ENCODE measurements at places on chromosomes 2 and 18. TPM values are rescaled to one million over a fixed set of nuclear protein-coding genes. Genes with fewer than 3 reads are reported as not detected.
A peak's percentile ranks its signal among the peaks of the same experiment; 100 is the strongest.

GRCh38 chr2:33457556-33458247 lies 18.7 kb upstream of the RASGRP3 start:
- no peaks in the 10 kb centered on the region for H3K4me1 ChIP-seq
- no peak overlapping the region for H3K27ac ChIP-seq
- H3K36me3 ChIP-seq = no peaks in the 10 kb centered on the region
- H3K4me3 ChIP-seq = no peak overlapping the region
- H3K27me3 ChIP-seq = no peaks in the 10 kb centered on the region

DNA sequence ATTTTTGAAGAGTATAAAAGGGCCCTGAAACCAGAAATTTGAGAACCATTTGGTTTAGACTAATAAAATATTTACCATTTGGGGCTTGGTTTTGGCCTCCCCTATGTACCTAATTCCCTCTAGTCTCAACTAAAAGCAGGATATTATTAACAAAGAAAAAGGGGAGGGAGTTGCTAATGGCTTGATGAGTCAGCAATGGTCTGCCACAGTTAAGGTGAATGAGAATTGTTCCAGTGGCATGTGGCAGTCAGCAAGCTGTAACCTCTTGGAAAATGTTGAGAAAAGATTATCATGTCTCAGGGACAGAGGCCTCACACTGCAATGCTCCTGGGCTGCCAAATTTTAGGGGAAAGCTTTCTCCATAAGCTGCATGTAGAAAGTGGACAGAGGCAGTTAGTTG lies 20.1 kb upstream of the SLC39A10 start:
- DNase-seq = no peak
- H3K27ac ChIP-seq = no peak overlapping the region
- H3K36me3 ChIP-seq = no peaks in the 10 kb centered on the region
- H3K27me3 ChIP-seq = no peaks in the 10 kb centered on the region
- H3K4me1 ChIP-seq = peaks cover 47% of the 10 kb centered on the region

GRCh38 chr18:27717816-27718215 lies 459.1 kb downstream of the CDH2 start:
- H3K36me3 ChIP-seq = no peaks in the 10 kb centered on the region
- H3K27me3 ChIP-seq = no peaks in the 10 kb centered on the region
- H3K27ac ChIP-seq = no peak overlapping the region
- no peak overlapping the region for H3K4me3 ChIP-seq
- no peaks in the 10 kb centered on the region for H3K4me1 ChIP-seq
- DNase-seq = no peak

The GPBAR1 gene
- total RNA-seq = 1.1 TPM

GRCh38 chr18:61949946-61950345 lies 57.1 kb upstream of the RNF152 start:
- H3K27ac ChIP-seq = no peak overlapping the region
- no peaks in the 10 kb centered on the region for H3K27me3 ChIP-seq
- H3K36me3 ChIP-seq = no peaks in the 10 kb centered on the region
- no peak overlapping the region for H3K4me3 ChIP-seq
- no peak for DNase-seq

The FBXO41 gene
- total RNA-seq = 16.1 TPM

DNA sequence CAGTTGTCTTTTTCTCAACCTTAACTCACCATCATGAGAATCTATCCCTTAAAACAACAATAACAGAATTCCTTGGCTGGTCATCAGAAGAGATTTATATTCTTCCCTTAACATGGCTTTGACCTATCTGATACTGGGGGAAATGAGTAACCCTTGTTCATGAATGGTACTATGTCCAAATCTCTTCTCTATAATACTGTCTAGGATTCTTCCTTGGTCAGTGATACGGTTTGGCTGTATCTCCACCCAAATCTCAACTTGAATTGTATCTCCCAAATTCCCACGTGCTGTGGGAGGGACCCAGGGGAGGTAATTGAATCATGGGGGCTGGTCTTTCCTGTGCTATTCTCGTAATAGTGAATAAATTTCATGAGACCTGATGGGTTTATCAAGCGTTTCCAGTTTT lies 282.0 kb upstream of the SIX2 start:
- no peak overlapping the region for H3K4me3 ChIP-seq
- H3K27ac ChIP-seq = no peak overlapping the region
- DNase-seq = no peak
- no peaks in the 10 kb centered on the region for H3K27me3 ChIP-seq

The ARHGAP28 gene
- total RNA-seq = not detected

DNA sequence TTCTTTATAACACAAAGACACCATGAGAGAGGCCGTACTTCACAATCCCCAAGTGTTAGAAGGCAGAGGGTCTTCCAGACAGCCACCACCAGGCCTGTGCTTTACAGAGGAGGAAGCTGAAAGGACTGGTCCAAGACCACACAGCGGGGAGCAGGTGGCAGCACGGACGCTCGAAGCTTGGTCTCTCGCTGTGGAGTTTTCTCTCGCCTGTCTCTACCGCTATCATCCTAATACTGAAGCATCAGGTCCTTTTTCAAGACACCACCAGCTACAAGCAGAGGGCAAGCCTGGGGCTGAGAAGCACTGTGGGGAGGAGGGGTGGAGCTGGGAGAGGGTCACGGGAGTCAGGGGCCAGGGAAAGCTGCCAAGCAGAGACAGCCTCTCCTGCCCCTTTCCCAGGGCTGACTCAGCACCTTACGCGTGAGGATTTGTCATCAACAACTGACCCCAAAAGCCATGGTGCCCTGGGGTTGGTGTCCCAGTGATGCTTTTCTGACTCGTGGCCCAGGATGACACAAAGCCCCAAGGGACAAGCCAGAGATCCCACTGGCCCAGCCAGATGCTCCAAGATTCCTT lies 31.9 kb upstream of the FOSL2 start:
- no peak overlapping the region for H3K27ac ChIP-seq
- peaks cover 8% of the 10 kb centered on the region for H3K36me3 ChIP-seq
- peaks cover 62% of the 10 kb centered on the region for H3K4me1 ChIP-seq
- H3K4me3 ChIP-seq = no peak overlapping the region

GRCh38 chr2:19866771-19867170 lies 35.0 kb downstream of the TTC32 start:
- DNase-seq = no peak
- H3K27me3 ChIP-seq = peaks cover 20% of the 10 kb centered on the region
- no peak overlapping the region for H3K4me3 ChIP-seq
- H3K36me3 ChIP-seq = peaks cover 7% of the 10 kb centered on the region
- H3K4me1 ChIP-seq = no peaks in the 10 kb centered on the region

GRCh38 chr2:192749611-192750200 lies 555.0 kb upstream of the TMEFF2 start:
- no peaks in the 10 kb centered on the region for H3K36me3 ChIP-seq
- no peak overlapping the region for H3K27ac ChIP-seq
- no peaks in the 10 kb centered on the region for H3K4me1 ChIP-seq
- H3K27me3 ChIP-seq = no peaks in the 10 kb centered on the region
- DNase-seq = no peak

GRCh38 chr2:26767894-26768487 lies 3.9 kb downstream of the SLC35F6 start:
- peaks cover 50% of the 10 kb centered on the region for H3K4me1 ChIP-seq
- no peak overlapping the region for H3K4me3 ChIP-seq

The FZD7 gene
- total RNA-seq = 11.3 TPM

DNA sequence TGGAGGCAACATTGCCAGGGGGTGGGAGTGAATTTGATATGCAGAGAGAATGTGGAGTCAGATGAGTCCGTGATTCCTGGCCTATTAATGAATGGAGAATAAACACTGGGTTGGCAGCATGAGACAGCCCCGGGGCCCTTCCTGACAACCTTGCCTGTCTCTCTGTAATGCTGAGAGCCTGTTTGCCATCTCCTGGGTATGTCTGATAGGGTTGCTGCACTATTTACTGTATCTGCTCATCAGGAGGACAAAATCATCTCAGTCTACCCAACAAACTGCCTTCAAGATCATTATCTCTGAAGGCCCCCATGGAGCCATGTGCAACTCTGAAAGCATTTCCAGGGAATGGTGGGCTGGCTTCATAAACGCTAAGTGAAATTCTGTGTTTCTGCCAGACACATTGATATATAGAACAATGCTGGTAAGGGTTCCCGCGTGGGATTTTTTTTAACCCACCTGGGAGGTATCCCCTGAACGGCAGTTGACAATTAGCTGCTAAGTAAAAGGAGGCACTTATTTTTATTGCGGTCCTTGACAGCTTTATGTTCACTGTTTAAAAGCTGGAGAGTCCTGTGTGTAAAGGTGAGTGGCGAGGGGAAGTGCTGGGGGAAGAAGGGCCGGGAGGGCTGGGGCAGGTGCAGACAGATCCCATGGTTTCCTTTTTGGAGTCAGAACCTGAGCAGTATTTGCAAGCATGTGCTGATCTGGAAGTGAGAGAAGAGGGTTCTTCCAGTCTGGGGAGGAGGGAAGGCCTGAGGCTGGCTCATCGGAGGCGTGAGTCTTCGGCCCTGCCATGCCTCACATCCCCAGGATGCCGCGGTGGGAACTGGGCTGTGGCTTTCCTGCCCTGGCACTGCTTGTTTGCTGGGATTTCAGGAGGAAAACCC lies 64.8 kb downstream of the ARHGAP25 start:
- no peaks in the 10 kb centered on the region for H3K4me1 ChIP-seq
- no peaks in the 10 kb centered on the region for H3K36me3 ChIP-seq
- no peak for DNase-seq
- H3K4me3 ChIP-seq = no peak overlapping the region
- H3K27ac ChIP-seq = no peak overlapping the region

The APCDD1 gene
- total RNA-seq = 0.51 TPM

- no peak overlapping the region for H3K27ac ChIP-seq
- no peaks in the 10 kb centered on the region for H3K27me3 ChIP-seq
- H3K4me1 ChIP-seq = no peaks in the 10 kb centered on the region
- no peak overlapping the region for H3K4me3 ChIP-seq
These were observed 24.3 kb upstream of the PSME4 start for GRCh38 chr2:53994818-53995808.

DNA sequence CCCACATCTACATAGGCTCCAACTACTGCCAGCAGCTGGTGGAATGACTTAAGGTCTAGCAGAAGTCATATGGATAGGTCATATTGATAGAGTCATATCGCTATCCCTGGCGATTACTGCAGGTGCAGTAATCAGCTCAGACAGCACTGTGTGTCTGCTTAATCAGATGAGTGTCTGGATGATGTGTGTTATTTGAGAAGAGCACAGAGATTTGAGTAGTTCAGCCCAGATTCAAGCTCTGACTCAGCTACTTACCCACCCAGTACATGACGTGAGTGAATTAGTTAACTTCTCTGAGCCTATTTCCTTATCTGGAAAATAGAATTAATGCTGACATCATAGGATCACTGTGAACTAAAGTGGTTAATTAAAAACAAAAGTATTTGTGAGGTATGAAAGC lies 78.9 kb downstream of the EHD3 start:
- H3K4me3 ChIP-seq = no peak overlapping the region
- peaks cover 13% of the 10 kb centered on the region for H3K27me3 ChIP-seq
- no peaks in the 10 kb centered on the region for H3K4me1 ChIP-seq
- H3K36me3 ChIP-seq = peaks cover 3% of the 10 kb centered on the region
- no peak for DNase-seq

DNA sequence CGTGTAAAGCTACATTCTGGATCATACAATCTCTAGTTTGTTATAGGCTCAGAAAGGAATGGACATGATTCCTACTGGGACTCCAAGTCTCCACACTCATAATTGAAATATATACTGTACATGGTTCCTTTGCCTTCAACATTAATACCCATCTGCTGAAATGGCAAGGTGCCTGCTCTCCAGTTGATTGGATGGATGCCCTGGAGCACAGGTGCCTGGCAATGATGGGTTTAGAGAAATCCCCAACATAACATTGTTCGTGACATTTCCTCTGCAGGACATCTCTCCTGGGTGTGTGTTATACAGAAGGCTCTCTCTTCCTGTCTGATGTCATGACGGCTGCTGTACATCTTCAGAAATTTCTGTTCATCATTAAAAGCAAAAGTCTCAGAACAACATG lies 449.7 kb upstream of the CWC22 start:
- H3K27me3 ChIP-seq = no peaks in the 10 kb centered on the region
- H3K27ac ChIP-seq = no peak overlapping the region
- H3K4me3 ChIP-seq = no peak overlapping the region
- no peak for DNase-seq

DNA sequence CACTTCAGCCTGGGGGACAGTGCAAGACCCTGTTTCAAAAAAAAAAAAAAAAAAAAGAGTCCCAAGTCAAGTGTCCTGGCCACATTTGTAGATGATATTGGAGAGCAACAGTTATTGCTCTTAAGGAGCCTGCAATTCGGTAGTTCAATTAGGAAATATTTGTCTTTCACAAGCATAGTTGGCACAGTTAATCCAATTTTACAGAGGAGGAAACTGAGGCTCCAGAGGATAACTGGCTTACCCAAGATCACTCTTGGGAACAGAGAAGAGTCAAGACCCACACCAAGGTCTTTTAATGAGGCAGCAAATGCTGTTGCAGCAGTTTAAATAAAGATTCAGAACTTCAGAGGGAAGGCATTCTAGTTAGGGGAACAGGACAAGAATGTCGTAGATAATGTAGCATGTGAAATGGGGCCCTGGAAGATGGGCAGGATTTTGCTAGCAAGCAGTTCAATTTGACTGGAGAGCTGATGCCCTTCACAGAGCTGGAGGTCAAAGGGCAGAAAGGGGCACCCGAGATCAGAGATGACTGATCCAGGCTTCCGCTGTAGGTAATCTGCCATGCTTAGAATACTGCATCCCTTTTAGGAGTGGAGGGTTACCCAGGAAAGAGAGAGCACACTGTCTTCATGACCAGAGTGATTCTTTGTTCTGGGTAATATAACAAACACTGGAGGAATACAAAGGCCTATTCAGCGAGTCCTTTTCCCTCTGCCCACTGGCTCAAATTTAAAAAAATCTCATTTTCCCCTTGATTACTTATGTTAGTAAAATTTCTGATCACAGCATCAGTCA lies 3.0 kb downstream of the NPC1 start:
- H3K4me3 ChIP-seq = peak overlapping the region; percentile 92
- no peaks in the 10 kb centered on the region for H3K27me3 ChIP-seq
- no peak for DNase-seq
- H3K4me1 ChIP-seq = peaks cover 59% of the 10 kb centered on the region

The SLC40A1 gene
- total RNA-seq = 49.6 TPM

DNA sequence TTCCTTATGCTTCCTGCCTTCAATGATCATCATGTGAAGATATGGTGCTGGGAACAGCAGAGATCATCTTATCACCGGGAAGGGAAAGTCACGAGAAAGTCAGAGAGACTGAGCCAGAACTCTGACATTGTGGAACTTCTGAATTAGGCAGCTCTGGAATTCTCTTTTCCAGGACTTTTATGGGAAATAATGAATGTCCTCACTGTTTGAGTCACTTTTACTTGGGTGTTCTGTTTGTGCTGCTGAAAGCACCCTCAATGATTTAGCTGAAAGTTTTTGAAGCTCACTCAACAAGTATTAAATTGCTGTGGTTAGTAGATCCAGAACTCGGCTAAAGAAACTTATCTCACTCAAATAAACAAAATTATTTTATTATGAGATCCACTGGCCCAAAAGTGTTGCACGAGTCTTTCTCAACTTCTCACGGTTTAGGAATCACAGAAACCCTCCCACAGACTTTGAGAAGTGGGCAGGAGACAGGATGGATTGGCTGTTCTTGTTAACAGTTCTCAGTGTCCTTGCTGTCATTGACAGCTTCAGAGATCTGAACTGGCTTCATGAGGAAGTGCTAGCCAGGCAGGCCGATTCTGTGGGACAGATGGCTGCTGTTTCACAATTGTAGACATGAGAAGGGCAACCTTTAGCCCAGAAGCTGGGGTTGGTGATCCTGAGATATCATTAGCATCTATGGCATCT lies 26.4 kb upstream of the ATRAID start:
- H3K4me3 ChIP-seq = no peak overlapping the region
- H3K27ac ChIP-seq = no peak overlapping the region
- H3K4me1 ChIP-seq = no peaks in the 10 kb centered on the region
- H3K36me3 ChIP-seq = no peaks in the 10 kb centered on the region
- no peak for DNase-seq

The POMC gene
- total RNA-seq = not detected

GRCh38 chr18:24068945-24069693 lies 54.6 kb downstream of the TTC39C start:
- no peak overlapping the region for H3K4me3 ChIP-seq
- no peak for DNase-seq
- no peaks in the 10 kb centered on the region for H3K27me3 ChIP-seq
- H3K27ac ChIP-seq = no peak overlapping the region
- peaks cover 9% of the 10 kb centered on the region for H3K36me3 ChIP-seq
- H3K4me1 ChIP-seq = peaks cover 13% of the 10 kb centered on the region

Measured in Calu3 (cell line).